ENCODE measurements at places on chromosomes 7 and 10. TPM values are rescaled to one million over a fixed set of nuclear protein-coding genes. Genes with fewer than 3 reads are reported as not detected.

DNA sequence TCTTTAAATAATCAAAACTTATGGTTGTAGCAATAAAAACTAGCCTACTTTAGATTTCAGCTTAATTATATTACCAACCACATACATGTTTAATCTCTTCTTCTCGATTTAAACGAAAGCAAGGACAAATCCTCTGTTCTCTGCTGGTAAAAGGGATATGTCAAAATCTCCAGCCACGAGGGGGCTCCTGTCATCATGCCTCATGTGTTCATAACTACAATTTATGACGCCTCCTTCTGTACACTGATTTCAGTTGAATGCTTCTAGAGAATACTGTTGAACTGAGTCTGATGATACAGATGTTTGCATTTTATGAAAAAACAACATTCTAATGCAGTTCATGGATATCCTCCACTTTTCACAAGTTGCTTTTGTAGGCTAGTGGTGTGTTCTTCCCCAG lies 220.0 kb upstream of the DPP6 start:
- DNase-seq: no peak

DNA sequence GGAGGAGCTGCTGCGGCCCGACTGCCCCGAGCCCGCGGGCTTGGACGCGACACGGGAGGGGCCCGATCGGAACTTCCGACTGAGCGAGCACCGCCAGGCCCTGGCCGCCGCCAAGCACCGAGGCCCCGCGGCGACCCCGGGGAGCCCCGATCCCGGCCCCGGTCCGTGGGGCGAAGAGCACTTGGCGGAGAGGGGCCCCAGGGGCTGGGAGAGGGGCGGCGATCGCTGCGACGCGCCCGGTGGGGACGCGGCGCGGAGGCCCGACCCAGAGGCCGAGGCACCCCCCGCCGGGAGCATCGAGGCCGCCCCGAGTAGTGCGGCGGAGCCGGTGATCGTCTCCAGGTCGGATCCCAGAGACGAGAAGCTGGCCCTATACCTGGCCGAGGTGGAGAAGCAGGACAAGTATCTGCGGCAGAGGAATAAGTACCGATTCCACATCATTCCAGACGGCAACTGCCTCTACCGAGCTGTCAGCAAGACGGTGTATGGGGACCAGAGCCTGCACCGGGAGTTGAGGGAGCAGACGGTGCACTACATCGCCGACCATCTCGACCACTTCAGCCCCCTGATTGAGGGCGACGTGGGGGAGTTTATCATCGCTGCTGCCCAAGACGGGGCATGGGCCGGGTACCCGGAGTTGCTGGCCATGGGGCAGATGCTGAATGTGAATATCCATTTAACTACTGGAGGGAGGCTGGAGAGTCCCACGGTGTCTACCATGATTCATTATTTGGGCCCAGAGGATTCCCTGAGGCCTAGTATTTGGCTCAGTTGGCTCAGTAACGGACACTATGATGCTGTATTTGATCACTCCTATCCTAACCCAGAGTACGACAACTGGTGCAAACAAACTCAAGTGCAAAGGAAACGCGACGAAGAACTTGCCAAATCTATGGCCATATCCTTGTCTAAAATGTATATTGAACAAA lies 1.4 kb downstream of the OTUD1 start:
- peak; percentile 69 for DNase-seq

DNA sequence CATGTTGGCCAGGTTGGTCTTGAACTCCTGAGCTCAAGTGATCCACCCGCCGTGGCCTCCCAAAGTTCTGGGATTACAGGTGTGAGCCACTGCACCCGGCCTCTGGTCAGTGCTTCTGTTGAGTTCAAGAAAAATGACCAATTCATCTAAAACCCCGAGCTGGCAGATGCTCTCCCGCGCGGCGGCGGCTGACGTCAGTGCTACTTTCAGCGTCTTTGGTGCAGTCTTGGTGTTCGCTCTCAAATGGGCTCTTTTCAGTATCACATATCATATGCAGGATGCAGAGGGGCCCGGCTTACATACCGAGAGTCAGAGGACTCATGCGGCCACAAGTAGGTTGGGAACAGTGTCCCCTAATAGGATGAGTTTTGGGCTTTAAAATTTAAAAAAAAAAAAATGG lies 125.9 kb downstream of the CUX1 start:
- no peak for DNase-seq

DNA sequence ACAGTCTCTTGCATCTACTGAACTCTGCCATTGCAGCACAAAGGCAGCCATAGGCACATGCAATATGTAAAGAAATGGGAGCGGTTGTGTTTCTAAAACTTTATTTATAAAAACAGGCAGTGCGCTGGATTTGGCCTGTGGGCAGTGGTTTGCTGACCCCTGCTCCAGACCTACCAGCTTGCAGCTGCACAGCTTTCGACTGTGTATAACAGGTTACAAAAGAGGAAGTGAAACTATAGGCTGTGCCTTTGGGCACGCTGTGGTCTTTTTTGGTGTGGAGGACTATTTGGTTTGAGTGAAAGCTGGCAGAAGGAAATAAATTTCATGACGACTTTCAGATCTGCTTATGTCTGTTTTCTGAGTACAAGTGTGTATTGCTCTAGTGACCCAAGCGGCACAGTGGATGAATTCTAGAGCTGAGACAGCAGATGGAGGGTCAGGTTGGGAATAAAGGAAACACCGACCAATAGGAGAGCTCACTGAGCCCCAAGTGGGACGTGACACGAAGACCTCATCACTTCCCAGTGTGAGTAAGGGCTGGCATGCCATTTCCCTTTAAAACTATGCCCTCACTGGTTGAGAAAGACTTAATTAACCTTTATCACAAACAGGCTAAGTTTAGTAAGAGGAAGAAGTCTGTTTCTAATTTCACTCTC lies 152.7 kb downstream of the ANK3 start:
- peak; percentile 60 for DNase-seq

TAC1 gene
- total RNA-seq: 0.24 TPM

FEZF1 gene
- total RNA-seq: not detected

TBRG4 gene
- 55.6 TPM for total RNA-seq

DNA sequence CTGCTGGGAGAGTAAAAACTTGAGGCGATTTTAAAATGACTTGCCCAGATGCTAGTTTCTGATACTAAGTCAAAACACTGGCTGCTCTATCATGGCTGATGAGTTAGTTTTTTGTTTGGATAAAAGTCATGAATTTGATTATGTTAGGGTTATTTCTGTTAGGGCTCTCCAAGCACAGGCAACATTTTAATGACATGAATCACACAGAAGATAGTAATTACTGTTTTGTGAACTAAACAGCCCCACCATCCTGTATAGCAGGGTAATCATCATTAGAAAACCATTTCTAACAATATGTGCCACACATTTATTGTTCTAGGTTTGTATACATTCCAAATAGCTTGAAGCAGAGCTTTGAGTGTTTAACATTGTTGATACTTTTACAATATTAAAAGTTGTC lies 750.3 kb downstream of the ANKRD7 start:
- DNase-seq: no peak

GRCh38 chr7:37920305-37920848 lies at the start of gene EPDR1:
TSS of gene EPDR1 (plus strand) at chr7:37920640. CDS start at chr7:37920940, 300 bp downstream.
- peak; percentile 84 for DNase-seq

- DNase-seq: no peak
Measured at GRCh38 chr7:117127585-117128168, 174.4 kb downstream of the ST7 start.

- no peak for DNase-seq
Measured at GRCh38 chr10:1102416-1102815, 46.2 kb downstream of the WDR37 start.

- no peak for DNase-seq
Measured at GRCh38 chr10:7560519-7560918, 106.2 kb downstream of the ITIH5 start.

DNA sequence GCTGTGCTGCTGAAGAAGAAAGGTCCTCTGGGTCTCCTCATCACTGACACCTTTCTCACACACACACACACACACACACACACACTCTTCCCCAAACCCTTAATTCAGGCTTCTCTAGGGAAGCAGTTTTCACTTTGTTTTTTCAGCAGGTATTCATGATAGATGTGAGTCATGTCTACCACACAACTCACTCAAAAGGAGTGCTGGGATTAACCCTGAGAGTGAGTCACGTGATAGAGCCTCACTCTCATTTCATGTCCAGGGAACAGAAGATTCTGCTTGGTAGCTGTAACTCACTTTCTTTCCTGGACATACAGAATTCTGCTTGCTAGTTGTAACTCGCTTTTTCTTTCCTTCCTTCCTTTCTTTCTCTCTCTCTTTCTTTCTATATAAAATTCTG lies 45.4 kb downstream of the VIM start:
- DNase-seq: no peak

- DNase-seq: no peak
Measured at GRCh38 chr10:43392748-43393147, 16.2 kb downstream of the HNRNPF start.

GRCh38 chr7:100219271-100219737 lies 445 bp upstream of the PVRIG start:
- DNase-seq: no peak

DNA sequence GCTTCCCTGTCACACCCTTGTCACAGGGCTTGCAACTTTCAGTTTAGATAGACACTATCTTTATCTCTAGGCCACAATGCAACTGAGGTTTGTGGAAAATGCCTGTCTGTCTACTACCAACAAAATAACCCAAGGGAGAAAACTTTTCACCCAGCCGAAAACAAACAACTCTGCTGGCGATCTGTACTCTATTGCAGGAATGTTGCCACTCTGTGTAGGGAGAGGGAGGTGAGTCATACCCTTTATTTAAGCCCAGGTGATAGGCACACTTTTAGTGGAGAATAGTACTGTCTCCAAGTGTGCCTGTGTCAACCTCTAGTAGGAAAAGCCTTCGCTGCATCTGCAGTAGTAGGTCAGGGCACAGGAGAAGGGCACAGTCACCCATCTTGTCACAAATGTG lies 108.3 kb downstream of the SLC25A40 start:
- no peak for DNase-seq

BRAT1 gene
- 15.7 TPM for total RNA-seq

DNA sequence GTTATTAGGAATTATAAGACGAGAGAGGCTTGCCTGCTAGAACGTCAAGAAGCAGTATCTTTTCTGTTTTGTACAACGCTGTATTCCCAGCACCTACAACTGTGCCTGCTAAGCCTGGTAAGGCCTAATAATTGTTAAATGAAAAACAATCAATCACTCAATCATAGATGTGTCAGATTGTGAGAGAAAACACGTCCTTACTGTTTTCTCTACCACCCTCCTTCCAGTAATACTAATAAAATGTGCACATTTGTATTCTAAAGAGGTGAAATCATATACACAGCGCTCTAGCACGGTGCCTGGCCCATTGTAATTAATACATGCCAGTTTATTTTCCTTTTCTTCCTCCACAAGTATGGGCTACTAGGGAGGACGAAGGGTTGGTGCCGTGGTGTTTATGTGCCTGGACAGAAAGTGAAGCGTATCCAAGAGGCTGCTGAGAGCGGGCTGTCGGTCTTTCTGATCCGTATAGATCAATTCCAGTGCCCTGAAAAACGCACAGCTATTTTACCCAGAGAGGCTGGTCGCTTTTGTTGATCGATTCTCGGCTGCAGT lies 1.5 kb upstream of the AUTS2 start:
- no peak for DNase-seq

HEPACAM2 gene
- not detected for total RNA-seq

GRCh38 chr7:68078157-68078710 lies 1081.6 kb downstream of the TYW1 start:
- DNase-seq: no peak

LRIT1 gene
- not detected for total RNA-seq

- DNase-seq: no peak
Measured at GRCh38 chr10:119859420-119860258, 13.0 kb downstream of the MCMBP start.

DNA sequence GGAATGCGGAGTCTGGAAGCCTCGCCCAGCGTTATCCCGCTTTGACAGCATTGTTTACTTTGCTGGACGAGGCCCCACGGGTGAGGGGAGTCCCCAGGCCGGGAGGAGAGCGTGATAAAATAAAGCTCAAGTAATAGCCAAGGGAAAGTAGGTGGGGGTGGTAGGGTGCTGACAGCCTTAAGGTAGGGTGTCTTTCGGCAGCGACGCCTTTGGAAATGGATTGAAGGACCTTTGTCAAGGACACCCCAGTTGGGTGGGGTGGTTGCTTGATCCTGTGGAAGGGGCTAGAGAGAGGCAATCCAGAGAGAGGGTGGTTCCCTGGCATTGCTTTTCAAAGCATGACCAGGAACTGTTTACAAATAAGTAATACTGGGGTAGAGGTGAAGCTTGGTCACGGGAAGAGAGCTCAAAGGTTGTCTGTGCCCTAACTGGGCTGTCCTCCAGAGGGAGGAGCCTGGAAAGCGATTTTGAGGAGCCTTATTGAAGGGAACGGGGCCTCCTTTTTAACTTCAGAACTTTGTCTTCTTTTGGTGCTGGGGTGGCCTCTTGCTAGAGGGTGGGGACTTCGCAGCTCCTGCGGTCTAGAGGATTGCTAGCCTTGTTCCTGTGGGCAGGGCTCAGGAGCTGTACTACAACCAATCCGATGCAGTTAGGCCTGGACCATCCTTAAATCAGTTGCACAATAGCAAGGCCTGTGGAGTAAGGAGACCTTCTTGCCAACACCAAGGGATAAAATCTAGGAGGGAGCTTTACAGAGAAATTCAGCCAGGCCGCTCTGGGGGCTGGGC lies 1.3 kb downstream of the EIF4EBP2 start:
- peak; percentile 88 for DNase-seq

CHCHD3 gene
- total RNA-seq: 142 TPM

GRCh38 chr7:29878081-29878688 lies 71.9 kb downstream of the WIPF3 start:
- DNase-seq: no peak

DNA sequence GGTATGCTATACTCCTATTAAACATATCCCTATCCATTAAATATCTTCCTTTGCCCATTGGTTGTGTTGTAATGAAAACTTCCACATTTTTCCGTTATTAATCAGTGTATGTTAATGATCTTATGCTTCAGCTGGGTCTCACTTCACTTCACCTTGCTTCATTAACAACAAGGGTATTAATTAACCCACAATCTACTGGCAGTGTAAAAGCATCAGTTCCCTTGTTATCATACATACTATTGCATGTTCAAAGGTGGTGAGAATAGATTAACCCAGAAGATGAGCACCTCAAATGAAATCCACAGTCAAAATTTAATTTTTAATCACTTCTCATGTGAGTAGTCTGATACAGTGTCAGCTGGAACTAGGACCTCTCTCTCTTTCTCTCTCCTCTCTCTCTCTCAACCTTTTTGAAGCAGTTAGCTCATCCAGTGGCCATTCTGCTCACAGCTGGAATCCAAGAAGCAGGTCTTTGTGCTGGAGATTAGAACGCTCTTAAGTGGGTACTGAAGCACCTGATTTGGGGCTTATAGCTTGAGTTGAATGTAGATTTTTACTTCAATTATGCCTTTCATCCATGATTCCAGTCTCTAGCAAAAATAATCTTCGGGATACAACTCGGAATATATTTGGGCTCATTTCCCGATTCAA lies 172.3 kb downstream of the RAPGEF5 start:
- no peak for DNase-seq

All from right cardiac atrium (tissue), 5 donors.